LHCN-M2 (cell line): ENCODE measurements at places on chromosomes 7 and 10.
A peak's percentile ranks its signal among the peaks of the same experiment; 100 is the strongest.

- DNase-seq: no peak
These were observed at the start of gene KCNIP2 for GRCh38 chr10:101843032-101844021. KCNIP2 (minus strand) TSS chr10:101843800; CDS start chr10:101843568, 232 bp downstream.

GRCh38 chr10:88978463-88978862 is 12.1 kb upstream of the FAS start:
- no peak for DNase-seq

DNA sequence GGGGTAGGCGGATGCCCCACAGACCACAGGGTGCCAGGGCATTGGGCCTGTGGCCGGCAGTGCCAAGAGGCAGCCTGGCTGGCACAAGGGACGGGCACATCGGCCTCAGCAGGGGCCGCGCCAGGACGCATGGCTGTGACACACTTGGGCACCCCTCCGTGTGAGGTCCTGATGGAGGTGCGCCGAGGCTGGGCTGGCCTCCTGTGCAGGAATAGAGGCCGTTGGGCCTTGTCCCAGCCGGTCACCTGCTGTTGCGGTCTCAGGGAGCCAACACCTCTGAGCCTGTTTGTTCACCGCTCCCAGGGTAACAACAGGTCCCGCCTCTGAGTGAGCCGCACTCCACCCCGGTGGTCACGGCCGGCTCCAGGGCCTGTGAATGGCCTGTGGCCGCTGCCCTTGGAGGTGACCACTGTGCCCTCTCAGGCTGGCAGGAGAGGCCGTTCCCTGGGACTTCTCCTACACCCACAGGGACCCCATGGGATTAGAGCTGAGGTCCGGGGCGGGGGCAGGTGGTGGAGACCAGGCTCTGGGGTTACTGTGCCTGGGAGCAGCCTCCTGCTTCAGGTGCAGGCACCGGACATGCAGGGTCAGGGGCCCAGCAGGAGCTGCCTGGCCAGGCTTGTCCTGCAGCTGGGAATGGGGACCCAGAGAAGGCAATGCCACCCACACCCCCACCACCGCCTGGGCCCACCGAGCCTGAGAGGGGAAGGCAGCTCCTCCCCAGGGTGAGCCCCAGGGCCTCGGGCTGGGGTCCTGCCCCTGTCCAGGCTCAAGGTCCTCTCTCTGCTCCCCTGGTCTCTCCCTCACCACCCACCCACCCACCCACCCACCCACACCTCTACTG is 12.0 kb downstream of the PWWP2B start:
- no peak for DNase-seq

DNA sequence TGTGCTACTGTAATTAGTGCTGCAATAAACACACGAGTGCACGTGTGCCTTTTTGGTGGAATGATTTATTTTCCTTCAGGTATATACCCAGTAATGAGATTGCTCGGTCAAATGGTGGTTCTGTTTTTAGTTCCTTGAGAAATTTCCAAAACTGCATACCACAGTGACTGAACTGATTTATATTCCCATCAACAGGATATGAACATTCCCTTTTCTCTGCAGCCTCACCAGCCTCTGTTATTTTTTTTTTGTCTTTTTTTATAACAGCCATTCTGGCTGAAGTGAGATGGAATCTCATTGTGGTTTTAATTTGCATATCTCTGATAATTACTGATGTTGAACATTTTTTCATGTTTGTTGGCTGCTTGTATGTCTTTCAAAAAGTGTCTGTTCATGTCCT is 922.9 kb upstream of the LRRN3 start:
- DNase-seq: no peak

DNA sequence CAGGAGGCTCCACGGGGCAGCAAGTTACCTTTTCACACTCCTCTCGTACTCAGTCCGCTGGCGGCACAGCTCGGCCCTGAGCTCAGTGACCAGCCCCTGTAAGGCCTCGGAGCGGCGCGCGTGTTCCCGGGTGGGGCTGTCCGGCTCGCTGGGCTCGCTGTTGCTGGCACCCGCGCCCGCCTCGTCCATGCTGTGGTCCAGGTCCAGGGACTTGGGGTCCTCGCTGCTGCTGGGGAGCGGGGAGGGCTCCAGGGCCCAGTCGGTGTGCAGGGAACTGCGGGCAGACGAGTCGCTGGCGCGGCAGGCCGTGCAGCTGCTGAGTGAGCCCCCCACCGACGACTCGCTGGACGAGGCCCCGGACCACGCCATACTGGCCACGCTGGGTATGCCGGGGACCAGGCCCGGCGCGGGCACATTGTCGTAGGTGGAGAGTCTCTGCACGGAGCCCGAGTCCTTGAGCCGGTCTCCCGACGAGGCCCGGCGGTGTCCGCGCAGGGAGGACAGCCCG is 143.8 kb downstream of the MAPK8 start:
- no peak for DNase-seq

DNA sequence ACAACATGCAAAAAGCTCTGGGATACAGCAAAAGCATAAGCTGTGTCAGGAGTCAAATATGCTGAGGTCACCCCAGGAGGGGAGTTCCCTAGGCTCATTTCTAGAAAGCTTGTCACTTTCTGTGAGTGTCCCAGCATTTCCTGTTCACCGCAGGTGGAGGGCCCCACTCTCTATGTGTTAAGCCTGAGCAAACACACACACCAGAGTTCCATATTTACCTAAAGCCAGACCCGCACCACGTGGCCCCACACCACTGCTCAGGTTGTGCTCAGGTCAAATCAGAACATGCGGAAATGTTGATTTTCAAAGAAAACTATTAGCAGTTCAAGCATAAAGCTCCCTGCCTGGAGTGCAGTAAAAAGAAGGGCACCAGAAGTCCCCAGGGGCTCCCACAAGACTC is 259.6 kb upstream of the PPP2R2D start:
- no peak for DNase-seq

GRCh38 chr10:43963793-43964425 is 315.2 kb upstream of the ZNF32 start:
- no peak for DNase-seq

DNA sequence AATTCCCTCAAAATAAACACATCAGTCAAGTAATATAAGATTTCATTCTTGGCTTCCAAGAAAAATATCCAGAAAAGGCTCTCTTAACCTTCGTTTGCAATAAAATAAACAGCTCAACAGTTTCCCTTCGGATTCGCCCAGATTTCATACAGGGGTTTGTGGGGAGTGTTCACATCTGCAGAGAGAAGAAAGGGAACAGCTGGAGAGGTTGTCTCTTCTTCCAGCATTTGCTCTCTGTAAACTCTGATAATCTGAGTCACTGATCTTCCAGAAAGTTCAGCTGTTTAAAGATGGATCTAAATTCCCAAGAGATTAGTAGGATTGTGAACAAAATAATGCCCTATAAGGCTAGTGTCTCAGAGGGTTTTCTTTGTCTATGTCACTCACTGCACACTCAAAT is 277.9 kb downstream of the HPSE2 start:
- no peak for DNase-seq

- DNase-seq: peak; percentile 92
These were observed 707.5 kb upstream of the FZD8 start for GRCh38 chr10:36349445-36350078.

- DNase-seq: no peak
These were observed 149.2 kb downstream of the REEP3 start for GRCh38 chr10:63670291-63670898.

- no peak for DNase-seq
These were observed 350.1 kb downstream of the KIF20B start for GRCh38 chr10:90051474-90051873.

GRCh38 chr10:70549962-70550458 is 52.5 kb downstream of the PRF1 start:
- DNase-seq: peak; percentile 56

- DNase-seq: no peak
These were observed 50.9 kb downstream of the ANK3 start for GRCh38 chr10:60338786-60339185.

- no peak for DNase-seq
These were observed 549.4 kb upstream of the C7orf33 start for GRCh38 chr7:148041156-148041555.

GRCh38 chr7:25727876-25728275 is 424.1 kb upstream of the NFE2L3 start:
- DNase-seq: no peak

DNA sequence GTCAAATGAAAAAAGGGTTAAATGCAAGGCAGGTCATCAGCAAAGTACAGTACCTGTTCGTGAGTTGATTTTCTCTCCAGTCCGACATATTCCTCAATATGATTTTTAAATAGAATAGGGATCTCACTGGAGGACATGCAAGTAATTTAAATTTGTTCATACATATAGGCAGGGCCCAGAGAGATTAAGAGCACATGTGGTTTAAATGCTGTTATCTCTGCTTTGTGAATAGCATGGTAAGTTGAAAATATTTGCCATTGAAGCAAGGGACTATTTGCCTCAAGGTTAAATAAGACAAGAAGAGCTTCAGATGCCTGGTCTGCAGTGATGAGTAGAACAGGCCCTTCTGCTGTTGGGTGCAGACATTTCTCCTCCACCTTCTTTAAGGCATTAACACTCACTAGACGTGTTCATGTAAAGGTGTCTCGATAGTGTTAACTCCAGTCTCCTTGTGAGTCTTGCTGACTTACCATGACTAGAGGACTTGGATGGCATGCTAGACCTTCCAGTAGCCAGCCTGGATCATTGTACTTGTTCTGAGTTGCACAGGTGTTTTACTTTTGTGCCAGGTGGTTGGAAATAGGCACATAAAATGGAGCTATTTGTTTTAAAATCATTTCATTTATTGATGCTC is 15.6 kb upstream of the AKR1C3 start:
- DNase-seq: no peak

DNA sequence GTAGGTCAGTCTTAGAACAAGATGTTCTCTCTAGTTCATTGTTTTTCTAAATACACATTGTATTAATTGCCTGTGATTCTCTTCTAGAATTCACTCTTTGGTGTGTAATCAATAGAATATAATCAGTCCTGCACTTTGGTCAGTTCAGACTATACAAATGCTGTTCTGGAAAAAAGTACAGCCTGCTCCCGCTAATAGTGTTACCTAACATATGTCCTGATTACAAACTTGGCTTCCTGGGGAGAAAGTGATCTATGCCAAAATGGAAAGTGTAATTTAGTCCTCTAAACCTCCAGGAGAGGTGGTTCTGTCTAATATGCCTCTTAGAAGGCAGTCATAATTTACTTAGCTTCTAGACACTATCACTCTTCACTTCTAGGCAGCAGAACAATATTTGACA is 215.5 kb downstream of the SEMA3D start:
- DNase-seq: no peak
